ENCODE measurements at places on chromosomes 16 and 17. TPM values are rescaled to one million over a fixed set of nuclear protein-coding genes. Genes with fewer than 3 reads are reported as not detected.

- DNase-seq: peak; percentile 93
Measured at GRCh38 chr16:12265108-12265507, 288.6 kb downstream of the SNX29 start.

- no peak for DNase-seq
Measured at GRCh38 chr16:9098377-9099090, 7.1 kb downstream of the HAPSTR1 start.

CTRB1 gene
- total RNA-seq: 1.0 TPM

GRCh38 chr16:21565861-21566669, 33.3 kb upstream of the METTL9 start:
- no peak for DNase-seq

Measured in tongue (tissue), 3 donors.